PC-3 (cell line): ENCODE measurements at places on chromosomes 7 and 10.

- DNase-seq = no peak
Observed at GRCh38 chr7:38838725-38839385, 70.1 kb downstream of the VPS41 start.

GRCh38 chr10:101189461-101190401 is 39.5 kb downstream of the LBX1 start:
- no peak for DNase-seq

- peak; percentile 93 for DNase-seq
Observed at GRCh38 chr10:91901784-91902677, 7.3 kb downstream of the FGFBP3 start.

GRCh38 chr10:81179805-81180452 is 642.2 kb downstream of the SH2D4B start:
- peak; percentile 2 for DNase-seq

DNA sequence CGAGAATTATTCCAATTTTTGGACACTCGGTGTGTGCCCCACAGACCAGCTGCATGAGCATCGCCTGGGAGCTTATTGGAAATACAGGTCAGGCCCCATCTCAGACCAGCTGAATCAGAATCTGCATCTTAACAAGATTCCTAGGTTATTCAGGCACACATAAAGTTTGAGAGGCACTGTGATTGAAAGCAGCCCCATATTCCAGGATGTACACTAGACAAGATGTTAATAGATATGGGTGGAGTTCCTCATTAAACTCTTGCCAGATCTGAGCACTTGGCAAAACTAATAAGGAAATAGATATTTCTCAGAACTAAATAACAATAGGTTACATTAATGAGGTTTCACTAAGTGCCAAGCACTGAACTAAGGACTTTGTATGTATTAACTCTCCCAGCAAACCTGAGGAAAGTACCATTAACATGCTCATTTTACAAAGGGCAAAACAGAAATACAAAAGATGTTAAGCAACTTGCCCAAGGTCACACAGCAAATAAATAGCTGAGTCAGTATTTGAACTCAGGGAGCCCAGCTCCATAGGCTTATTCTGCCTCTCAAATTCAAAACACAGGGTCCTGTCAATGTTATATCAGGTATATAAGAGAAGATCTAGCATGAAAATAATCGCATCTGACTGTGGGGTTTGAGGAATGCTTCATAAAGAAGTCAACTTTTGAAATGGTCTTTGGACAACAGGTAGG is 29.9 kb downstream of the PPP1R3C start:
- no peak for DNase-seq

GRCh38 chr10:112988839-112989406 is 38.9 kb downstream of the TCF7L2 start:
- DNase-seq = no peak

DNA sequence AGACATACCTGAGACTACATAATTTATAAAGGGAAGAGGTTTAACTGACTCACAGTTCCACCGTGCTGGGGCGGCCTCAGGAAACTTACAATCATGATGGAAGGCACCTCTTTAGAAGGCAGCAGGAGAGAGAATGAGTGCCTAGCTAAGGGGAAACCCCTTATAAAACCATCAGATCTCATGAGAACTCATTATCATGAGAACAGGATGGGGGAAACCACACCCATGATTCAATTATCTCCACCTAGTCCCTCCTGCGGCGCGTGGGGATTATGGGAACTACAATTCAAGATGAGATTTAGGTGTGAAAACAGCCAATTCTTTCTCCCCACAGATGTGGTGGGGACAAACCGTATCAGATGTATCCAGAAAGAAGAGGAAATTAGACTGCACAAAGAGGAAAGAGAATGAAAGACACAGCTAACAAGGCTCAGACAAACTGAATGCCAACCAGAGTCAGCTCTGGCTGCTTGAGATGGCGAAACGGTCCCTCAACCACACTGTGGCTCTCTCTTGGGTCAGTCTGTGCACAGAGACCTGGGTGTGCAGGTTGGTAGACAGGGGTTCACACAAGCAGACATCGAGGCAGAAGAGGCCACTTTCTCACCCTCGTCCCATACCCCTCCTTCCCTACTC is 375.6 kb downstream of the SFMBT2 start:
- no peak for DNase-seq

DNA sequence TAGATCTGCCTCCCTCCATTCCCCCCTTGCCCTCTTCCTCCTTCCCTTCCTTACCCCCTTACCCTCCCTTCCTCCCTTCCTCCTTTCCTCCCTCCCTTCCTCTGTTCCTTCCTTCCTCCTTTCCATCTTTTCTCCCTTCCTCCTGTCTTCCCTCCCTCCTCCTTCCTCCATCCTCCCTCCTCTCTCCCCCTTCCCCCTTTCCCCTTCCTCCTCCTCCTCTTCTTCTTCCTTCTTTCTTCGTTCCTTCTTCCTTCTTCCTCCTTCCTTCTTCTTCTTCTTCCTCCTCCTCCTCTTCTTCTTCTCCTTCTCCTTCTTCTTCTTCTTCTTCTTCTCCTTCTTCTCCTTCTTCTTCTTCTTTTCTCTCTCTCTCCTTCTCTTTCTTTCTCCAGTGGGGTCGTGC is 57.9 kb downstream of the MRC1 start:
- no peak for DNase-seq

DNA sequence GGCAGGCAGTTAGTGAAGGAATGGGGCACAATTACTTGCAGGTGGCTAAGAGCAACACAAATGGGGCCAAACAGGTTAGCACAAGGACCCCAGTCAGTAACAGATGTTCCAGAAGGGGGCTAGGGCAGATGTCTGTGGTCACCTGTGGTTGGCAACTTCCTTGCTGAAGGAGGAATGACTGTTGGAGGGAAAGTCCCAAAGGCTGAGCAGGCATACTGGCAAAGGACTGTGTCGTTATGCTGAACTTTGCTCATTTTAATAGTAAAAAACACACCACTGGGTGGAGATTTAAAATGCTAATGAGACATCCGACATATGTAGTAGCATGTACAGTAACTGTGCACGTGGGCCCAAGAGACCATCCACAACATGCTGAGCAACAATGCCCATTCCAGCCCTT is 511.6 kb downstream of the CALN1 start:
- no peak for DNase-seq

- DNase-seq = peak; percentile 65
Observed at GRCh38 chr10:91493313-91493712, 83.2 kb downstream of the HECTD2 start.

- no peak for DNase-seq
Observed at GRCh38 chr10:123241391-123242141, 87.4 kb downstream of the BUB3 start.

DNA sequence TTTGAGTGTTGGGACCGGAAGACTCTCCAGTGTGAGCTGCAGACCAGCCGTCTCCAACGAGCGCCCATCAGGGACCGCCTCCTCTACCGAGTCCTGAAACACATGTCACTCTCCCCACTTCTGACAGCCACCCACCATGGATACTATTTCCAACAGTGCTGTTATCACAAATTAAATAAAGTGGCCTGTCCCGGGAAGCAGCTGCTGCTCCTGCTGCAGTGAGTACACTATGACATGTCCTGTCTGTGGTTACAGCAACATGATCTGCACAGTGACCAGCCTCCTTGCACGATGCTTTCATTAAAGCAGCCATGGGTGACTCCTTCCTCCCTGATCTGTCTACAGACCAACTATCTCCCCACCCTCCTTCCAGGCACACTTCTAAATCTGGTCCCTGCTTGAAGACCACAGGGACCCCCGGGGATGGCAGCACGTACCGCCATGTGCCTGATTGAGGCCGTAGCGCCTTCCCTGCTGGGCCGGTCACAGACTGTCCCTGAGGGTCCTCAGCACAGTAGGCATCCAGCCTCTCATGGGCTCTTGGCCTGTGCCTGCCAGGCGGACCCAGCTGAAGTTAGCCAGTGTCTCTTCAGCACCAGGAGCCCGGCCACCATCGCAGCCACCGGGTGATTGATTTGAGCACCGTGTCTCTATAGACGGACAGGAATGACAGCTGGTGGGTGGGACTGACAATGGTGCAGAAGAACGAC is 58.8 kb downstream of the TCERG1L start:
- DNase-seq = no peak

DNA sequence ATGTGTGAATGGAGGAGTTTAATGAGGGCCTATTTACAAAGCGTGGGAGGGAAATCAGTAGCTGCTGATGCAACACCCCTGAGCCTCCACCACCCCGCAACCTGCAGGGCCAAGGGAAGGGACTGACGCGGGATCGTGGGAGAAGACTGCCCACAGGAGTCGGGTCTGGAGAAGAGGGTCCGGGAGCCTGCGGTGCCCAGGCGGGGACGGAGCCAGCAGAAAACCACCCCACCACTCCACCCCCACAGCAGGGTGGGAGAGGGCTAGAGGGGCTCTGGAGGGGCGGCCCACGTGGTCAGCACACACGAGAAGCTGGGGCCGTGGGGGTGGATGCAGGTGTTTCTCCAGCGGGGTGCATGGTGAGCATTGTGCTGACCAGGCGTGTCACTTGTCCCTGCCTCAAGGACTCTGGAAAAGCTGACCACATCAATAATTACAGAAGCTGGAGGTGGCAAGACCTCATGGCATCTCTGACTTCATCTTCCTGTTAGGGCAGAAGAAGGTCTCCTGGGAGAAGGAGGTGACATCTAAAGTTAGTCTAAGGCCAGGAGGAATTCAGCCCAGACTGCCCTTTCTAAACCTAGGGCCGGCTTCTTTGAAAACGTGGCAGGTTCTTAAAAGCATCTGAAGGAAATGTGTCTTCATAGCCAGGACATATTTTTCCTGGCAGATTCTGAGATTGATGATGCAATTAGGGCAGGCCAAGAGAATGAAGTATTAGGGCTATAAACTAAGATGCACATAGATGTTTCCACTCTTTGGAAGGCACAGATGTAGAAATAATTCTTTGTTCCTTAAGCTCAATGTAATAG is 150.9 kb downstream of the RGS10 start:
- no peak for DNase-seq

DNA sequence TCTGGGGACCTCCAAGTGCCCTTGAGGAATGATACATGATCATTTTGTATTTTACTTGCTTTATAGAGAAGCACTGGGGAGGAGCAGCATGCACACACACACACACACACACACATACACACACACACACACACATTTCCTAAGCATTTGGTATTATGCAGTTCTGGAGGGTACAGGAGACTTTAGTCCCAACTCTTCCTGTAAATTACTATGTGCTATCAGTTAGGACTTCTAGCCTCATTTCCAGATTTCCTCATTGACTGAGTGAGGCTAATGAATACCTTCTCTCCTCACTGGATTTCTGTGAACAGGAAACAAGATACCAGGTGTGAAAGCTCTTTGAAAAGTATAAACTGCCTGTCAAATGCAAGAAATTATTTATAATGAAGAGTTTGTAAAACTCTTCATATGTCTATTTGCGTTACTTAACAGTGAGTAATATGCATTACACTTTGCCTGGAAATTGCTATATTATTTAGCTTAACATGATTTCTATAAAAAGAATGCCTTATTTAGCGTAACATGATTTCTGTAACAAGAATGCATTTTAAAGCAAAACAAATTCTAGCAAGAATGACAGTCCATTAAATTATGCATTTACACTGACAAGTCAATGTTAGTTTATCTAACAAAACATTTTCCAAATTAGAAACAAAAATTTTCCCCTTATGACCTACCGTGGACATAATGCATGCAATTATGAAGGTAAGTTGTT is 34.2 kb downstream of the ACTA2 start:
- no peak for DNase-seq

- DNase-seq = no peak
Observed at GRCh38 chr10:80356989-80357850, 639 bp downstream of the DYDC2 start.

- no peak for DNase-seq
Observed at GRCh38 chr7:22831602-22832305, 9.1 kb upstream of the TOMM7 start.

DNA sequence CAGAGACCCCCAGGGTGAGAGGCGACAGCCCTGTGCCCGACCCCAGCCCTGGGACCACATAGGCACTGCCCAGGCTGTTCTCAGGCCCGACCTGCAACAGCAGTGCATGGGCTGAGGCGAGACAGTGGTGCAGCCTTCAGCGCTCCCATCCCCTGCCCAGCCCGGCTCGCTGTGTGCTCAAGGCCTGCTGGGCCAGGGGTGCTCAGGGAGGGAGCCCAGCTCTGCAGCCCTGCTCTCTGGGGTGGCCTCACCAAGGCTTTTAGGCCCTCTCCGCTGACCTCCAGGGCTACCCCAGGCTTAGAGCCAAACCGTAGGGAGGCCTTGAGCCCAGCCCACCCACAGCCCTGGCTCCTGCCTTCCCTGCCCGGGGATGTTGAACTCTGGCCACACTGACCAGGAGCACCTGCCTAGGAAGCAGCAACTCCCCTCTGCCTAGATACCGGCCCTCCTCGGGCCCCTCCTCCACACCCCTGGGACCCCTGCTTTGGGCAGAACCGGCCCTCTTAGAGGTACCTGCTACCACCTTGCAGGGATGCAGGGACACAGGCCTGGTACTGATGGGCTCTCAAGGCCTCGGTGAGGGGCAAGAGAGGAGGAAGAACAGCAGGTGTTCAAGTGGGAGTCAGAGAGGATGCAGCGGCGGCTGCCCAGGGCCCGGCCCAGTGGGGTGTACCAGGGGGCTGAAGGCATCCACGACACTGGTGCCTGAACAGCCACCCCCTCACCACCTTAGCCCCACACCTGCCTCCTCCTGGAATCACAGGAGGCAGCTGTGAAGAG is 231.5 kb downstream of the ELFN1 start:
- no peak for DNase-seq

DNA sequence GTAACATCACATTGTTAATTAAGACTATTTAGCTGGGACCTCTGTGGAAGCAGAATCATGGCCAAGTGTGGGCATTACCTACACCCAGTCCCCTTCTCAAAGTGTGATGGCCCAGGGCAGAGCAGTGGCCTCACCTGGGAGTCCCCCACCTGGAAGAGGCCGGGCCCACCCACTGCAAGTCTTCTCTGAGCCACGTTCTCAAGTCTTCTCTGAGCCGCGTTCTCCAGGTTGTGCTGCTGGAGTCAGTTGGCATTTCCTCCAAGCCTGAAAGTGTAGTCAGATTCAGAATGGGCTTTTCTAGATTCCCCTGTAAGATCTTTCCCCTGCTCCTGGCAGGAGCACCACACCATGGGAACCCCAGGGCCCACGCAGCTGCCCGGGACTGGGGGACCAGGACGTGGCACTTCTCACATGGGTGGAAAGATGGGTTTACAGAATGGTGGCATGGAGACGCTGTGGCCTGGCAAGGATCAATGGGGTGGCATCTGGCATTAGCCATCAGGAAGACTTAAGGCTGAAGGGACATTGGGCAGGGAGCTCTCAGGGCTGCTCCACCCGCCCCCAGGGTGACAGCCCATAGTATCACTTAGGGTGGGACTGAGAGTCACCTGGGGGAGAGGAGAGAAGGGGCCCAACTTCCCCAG is 68.0 kb downstream of the MKI67 start:
- DNase-seq = no peak

DNA sequence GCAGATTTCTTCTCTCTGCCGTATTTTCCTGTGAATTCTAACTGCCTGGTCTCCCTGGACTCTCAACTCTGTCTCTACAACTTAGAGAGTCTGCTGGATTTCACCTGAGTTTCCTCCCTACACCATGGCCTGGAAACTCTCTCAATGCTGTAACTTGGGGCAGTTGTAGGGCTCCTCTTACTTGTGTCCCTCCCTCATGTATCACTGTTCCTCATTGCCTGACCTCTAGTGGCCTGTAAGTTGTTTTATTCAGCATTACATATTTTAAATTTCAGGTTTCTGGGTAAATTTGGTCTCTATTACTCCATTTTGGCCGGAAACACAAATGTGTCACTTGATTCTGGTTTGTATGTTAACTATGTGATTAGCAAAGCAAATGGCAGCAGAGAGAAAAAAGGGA is 70.9 kb downstream of the DYNC1I1 start:
- DNase-seq = peak; percentile 14

- no peak for DNase-seq
Observed at GRCh38 chr7:29881724-29882123, 75.4 kb downstream of the WIPF3 start.

GRCh38 chr7:43195768-43196167 is 83.3 kb downstream of the HECW1 start:
- no peak for DNase-seq
